ENCODE measurements at places on chromosomes 5 and 9.
A peak's percentile ranks its signal among the peaks of the same experiment; 100 is the strongest.

- no peak for DNase-seq
These were observed 631.9 kb downstream of the PRELID2 start for GRCh38 chr5:145203193-145203592.

DNA sequence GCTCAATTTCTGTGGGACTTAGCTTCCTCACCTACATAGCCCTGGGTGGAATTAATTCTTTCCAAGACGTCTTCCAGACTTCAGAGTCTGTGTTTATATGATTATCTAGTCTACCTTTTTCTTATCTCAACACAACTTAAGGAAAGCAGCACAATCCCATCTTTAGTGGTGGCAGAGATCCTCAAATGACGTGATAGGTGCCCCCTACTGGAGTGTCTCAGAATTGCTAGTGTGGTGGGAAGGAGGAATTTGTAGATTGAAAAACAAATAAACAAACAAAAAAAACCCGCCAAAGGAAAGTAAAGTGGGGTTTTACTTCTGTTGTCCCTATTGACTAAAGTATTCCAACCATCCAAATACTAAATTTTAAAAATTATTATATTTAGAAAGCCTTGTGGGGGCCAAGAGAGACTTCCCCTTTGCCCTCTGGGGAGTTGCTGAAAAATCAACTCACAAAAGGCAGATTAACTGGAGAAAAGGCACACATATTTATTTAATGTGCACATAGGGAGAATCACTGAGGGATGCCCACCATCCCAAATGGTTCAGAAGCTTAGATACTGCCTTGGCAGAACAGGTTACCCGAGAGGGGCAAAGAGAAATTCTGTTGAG is 283.3 kb downstream of the TMEM167A start:
- DNase-seq: peak; percentile 6

GRCh38 chr5:40801771-40802562 is 3.8 kb upstream of the PRKAA1 start:
- no peak for DNase-seq

- no peak for DNase-seq
These were observed 173.6 kb downstream of the GAPVD1 start for GRCh38 chr9:125434986-125435775.

- DNase-seq: no peak
These were observed 1037.3 kb upstream of the CDH6 start for GRCh38 chr5:30156156-30156555.

- DNase-seq: no peak
These were observed 115.1 kb downstream of the BAAT start for GRCh38 chr9:101269591-101270283.

GRCh38 chr9:136488247-136489214 is 5.7 kb upstream of the SEC16A start:
- peak; percentile 71 for DNase-seq

DNA sequence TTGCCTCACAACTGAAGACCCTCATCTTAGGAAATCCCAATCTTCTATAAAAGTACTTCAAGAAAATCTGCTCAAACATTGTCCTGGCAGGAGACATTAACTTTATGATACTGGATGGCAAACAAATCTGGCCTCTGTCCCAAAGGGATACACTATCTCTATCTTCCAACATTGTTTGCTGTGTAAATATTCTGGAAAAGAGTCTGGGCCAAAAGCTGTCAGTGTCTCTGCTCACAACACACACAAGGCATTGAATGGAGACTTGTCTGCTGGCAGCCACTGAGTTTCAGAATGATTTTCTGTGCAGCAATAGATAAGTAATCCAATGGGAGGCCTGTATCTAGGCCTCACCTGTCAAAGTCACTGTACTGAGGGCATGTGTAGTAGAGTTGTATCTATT is 471.1 kb downstream of the DMAC1 start:
- DNase-seq: no peak

GRCh38 chr5:7242118-7242710 is 153.7 kb upstream of the ADCY2 start:
- no peak for DNase-seq

DNA sequence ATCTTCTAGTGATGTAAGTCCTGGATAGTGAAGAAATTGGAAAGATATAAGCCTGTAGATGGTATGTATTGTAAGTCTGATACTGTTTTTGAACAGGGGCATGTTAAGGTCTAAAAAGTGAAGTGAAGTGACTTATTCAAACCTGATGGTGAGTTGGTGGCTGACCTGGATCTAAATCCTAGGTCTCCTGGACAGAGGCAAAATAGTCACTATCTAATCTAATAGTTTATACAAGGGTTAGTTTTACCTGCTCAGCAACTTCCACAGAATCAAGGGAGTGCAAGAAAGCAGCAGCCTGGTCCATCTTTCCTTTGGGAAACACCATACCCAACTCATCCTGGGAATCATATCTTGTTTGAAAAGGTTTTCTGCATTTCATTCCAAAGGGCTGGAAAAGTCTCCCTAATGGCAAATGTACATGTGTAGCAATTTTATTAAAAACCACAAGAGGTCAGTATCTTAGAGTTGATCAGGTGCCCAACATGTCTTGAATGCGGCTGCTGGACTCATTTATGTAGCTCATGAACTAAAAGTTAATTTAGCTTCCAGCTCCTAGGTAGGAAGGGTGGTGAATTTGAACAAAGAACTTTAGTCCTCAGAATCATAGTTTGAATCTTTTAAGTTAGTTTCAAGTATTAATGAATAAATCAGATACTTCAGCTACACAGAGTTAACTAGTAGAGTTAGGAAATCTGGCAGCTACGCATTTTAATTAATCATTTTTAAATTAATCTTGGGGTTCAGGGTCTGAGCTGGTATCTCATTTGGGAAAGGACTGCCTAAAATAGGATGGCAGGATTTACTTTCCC is 26.0 kb downstream of the SKP2 start:
- no peak for DNase-seq

- no peak for DNase-seq
These were observed 74.1 kb downstream of the FNBP1 start for GRCh38 chr9:129968690-129969485.

- no peak for DNase-seq
These were observed 25.0 kb downstream of the FAM163B start for GRCh38 chr9:133584167-133584558.

GRCh38 chr9:88478246-88478645 is 56.7 kb upstream of the NXNL2 start:
- no peak for DNase-seq

DNA sequence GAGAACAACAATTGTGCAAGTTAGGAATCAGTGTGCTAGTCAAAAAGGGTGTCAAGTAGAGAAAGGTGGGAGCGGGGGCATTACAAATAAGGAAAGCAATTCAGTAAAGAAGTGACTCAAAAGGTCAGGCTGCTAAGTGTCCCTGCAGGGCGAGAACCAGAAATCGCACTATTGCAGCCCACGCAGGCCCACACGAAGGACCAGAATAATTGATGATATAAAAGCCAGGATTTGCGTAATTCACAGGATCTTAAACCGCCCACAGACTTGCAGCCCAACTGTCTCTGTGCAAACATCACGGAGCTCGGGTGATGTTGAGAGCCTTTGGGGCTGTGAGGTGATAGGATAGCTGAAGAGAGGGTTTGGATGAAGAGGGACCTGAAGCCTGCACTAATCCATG is 349.0 kb downstream of the BRINP1 start:
- DNase-seq: no peak

DNA sequence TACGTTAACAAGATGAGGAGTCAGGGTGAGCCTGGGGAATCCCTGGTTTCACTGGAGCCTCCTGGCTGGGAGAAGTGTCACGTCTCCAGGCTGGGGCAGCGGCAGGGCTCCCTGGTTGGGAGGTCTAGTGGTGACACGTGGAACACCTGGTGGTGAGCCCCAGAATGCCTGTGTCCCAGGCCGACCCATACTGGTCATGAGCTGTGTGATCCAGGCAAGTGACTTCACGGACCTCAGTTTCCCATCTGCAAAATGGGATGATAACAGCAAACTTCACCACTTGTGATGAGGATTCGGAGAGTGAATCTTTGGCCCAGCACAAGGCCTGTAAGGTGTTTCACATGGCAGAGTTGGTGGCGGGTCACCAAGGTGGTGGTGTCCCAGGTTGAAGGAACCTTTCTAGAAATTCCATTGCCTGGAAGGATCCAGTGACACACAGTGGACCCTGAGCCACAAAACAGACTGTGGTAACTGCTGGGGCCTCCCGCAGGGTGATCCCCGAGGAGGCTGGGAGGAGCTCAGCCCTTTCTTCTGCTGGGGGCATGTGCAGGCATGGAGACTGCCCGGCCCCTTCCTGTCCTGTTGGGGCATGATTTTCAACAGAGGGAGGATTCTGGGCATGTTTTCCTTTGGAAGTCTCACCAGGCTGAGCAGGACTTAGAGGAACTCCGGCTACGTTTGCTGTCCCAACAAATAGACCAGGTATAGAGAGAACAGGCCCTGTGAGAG is 153.9 kb upstream of the IER5L start:
- DNase-seq: no peak

- DNase-seq: no peak
These were observed 27.5 kb upstream of the FCN2 start for GRCh38 chr9:134852906-134853654.

GRCh38 chr5:178322736-178323540 is 90.3 kb upstream of the PHYKPL start:
- DNase-seq: no peak

DNA sequence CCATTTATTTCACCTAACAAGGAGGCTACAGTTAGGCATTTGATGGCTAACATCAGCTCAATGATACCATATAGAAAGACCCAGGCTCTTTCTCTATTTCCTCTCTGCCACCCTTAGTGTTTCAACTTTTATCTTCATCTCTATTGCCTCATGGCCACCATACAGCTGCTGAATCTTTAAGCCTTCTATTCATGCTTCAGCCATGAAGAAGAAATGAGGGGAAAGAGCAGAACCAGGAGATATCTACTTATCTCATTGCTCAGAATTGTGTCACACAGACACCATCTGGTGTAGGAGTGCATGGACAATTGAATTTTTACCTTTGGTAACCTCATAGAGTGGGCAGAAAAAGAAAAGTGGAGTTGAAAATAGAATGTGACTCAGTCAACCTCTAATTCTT is 6.7 kb downstream of the GAPT start:
- DNase-seq: no peak

DNA sequence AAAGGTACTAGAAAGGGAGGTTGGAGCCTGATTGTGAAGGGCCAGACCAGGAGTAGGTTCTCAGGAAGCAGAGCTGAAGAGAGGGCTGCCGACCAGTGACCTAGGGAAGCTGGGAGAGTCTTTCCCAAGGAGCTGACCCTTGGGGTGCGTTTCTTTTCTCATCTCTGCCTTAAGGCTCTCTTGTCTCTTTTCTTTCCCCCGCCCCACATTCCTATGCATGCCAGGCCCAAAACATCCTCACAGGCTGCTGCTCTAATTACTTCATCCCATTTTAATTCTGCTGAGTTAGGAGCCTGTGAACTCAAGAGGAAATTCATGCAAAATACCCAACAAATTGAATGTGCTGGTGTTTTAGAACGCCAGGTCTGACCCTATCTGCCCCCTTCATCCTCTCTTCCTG is 46.9 kb upstream of the HSPA9 start:
- DNase-seq: no peak

GRCh38 chr5:135060021-135060420 is 26.0 kb upstream of the PITX1 start:
- no peak for DNase-seq

DNA sequence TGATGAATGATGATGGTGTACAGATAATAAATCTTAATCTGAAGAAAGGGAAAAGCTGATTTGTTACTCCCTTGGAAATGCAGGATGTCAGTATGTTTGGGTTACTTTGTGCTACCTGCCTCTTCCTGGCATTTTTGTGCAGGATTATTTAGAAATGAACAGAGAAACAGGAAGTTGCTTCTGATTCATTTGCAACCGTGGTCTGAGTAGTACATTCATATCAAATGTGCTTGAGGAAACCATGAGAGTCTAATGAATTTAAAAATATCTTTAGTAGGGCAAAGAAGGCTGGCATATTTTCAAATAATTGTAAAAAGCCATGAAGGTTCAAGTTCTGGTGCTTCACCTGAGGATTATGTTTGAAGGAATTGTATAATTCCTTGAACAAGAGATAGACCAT is 391.6 kb downstream of the TMEM161B start:
- DNase-seq: no peak

DNA sequence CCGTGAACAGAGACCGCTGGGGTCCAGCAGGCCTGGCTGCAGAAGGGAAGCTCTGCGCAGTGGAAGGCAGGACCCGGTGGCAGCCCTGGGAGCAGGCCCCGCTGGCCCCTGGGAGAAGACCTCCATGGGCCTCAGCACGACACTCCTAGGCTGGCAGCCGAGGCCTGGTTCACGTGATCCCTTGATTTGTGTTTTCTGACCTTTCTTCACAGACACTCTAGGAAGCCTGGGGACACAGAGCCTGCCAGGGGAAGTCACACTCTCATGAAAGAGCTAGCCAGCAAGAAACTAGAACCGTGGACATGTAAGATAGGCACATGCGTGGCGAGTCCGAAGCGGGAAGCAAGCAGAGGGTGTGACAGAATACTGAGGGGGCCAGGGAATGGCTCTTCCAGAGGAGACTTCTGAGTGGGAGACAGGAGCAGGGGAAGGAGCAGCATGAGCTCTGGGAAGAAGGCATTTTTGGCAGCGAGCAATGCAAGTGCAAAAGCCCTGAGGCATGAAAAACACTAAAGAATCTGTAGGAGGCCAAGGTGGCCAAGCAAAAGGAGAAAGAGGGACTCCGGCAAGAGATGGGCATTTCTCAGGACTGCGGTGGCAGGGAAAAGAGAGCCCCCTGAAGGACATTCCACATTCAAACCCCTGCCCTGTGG is 26.6 kb upstream of the IL17B start:
- no peak for DNase-seq
